B cell (primary cell): ENCODE measurements at places on chromosomes 7 and 10.

- peak; percentile 68 for DNase-seq
Measured at GRCh38 chr10:14971867-14972448, 12.8 kb downstream of the MEIG1 start.

DNA sequence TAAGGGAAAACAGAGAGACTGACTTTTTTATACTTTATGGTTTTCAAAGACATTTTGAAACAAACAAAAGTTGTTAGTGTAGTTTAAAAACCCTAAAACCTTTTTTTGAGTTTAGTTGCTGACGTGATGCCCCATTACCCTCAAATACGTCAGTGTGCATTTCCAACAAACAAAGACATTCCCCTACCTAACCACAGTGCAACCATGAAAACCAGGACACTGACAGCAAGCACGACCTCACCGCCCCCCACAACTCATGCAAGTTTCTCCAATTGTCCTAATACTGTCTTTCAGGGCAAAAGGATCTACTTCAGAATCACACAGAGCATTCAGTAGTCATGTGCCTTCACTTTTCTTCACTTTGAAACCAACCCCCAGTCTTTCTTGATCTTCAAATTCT, 75.0 kb downstream of the WNT2 start:
- no peak for DNase-seq

DNA sequence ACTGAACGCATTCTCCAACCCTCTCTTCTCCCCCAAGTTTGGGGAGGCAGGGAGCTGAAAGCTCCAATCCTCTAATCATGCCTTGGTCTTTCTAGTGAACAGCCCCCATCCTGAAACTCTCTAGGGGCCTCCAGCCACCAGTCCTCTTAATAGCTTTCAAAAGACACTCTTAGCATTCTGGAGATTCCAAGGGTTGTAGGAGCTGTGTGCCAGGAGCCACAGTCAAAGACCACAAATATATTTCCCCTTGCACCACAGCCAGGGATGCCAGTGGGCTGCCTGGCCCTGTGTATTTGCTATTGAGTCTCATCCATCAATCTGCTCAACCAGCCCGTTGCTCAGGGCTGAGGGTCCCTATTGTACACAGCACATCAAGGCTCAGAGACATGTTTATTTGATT, 18.5 kb upstream of the MLXIPL start:
- DNase-seq: no peak

DNA sequence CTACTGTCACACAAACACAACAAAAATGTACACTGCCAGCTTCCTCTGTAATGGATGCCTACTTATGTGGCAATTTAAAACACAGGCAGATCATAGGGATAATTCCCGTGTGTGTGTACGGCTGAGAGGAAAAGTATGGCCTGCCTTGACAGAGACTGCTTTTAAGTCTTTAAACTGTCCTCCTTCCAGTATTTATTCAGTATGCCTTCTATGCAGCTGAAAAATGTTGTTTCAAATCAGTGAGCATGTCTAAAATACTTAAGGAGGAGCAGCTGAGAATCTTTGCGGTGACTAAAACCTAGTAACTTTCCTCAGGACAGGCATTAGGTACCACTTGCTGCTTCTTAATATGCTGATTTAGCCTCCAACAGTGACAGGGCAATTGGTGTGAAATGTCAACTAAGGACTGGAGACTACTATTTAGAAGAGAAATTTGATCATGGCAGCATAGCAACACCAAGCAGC, 126.3 kb downstream of the CACNA2D1 start:
- DNase-seq: no peak

DNA sequence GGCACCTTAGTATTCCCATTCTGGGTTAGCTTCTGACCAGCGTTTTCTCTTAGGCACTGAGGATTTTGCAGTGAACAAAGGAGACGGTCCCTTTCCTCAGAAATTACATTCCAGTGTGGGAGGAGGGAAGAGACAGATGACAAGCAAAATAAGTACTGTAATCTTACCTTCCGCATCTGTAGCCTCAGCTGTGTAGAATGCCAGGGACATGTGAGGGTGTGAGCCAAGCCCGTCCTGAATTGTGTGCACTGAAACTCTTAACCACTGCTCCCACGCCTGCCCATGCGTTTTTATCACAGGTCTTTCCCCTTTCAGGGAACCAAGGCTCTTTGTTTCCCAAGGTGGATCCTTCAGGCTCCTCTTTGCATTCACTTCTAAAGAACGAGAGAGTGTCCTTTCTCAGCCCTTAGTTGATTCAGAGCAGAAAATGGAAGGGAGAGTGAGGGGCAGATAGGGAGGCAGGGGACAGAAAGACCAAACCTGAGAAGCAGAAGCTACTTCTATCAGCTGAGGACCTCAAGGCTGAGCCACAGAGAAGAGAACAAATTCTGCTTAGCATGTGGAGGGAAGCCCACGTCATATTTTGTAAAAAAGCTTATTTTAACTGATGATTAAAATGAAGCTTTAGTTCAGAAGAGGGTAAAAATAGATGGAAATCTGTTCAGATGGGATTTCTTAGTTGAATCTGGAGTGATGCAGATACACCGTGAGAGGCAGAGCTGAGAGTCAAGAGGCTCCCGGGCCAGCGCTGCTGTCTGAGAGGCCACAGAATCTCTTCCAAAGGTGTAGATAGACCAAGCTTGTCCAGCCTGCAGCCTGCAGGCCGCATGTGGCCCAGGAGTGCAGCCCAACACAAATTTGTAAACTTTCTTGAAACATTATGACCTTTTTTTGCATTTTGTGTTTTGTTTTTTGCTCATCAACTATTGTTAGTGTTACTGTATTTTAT, 122.5 kb downstream of the CCNY start:
- no peak for DNase-seq

GRCh38 chr10:124713679-124714255, 30.4 kb downstream of the FAM53B start:
- DNase-seq: no peak

DNA sequence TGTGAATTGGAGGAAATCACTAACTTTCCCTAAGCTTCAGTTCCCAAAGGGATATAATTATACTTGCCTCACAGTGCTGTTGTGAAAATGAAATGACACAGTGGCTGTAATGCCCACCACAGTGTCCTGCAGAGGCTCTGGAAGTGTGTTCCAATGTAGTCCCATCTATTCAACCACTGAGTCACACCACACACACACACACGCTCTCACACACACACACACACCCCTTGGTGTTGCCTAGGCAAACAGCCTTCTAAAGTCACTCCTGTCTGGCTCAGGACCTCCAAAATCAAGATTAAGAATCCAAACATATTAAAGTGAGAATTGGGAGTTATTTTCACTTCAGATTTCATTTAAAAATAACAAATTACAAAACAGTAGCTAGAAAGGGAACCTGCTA, 73.3 kb downstream of the NRCAM start:
- DNase-seq: no peak

- DNase-seq: peak; percentile 50
Measured at GRCh38 chr10:130301021-130301892, 165.1 kb downstream of the GLRX3 start.

DNA sequence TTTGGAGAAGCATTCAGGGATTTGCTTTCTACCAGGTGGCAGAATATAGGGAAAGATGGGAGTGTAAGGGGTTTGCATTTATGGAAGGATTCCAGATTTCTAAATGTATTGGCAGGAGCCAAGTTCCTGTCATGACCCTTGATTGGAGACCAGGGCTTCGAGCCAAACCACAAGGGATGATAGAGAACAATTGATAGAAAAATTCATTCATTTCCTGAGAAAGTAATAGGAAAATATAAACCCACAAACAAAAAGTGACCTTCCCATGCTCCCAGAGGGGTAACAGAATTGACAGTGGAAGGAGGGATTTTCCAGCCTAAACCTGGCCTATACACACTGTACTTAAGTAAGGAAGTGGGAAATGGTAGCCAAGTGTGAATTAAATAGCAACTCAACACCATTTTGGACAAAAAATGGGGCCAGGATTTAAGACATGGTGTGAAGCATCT, 22.4 kb upstream of the IFIT2 start:
- no peak for DNase-seq

DNA sequence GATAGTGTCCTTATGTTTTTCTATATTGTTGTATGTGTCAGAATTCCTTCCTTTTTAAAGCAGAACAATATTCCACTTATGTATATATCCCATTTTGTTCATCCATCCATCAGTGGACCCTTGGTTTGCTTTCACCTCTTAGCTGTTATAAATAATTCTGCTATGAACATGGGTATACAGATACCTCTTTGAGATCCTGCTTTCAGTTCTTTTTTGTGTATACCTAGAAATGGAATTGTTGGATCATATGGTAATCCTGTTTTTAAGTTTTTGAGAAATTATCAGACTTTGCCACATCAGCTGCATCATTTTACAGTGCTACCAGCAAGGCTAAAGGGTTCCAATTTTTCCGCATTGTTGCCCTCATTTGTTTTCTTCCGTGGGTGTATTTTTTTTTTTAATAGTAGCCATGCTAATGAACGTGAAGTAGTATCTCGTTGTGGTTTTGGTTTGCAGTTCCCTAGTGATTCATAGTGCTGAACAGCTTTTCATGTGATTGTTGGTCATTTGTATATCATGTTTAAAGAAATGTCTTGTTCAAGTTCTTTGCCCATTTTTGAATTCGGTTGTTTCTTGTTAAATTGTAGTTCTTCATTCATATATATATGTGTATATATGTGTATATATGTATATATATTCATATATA, 87.8 kb downstream of the LCOR start:
- DNase-seq: peak; percentile 25

- no peak for DNase-seq
Measured at GRCh38 chr10:86871563-86872183, 85.7 kb downstream of the MMRN2 start.

DNA sequence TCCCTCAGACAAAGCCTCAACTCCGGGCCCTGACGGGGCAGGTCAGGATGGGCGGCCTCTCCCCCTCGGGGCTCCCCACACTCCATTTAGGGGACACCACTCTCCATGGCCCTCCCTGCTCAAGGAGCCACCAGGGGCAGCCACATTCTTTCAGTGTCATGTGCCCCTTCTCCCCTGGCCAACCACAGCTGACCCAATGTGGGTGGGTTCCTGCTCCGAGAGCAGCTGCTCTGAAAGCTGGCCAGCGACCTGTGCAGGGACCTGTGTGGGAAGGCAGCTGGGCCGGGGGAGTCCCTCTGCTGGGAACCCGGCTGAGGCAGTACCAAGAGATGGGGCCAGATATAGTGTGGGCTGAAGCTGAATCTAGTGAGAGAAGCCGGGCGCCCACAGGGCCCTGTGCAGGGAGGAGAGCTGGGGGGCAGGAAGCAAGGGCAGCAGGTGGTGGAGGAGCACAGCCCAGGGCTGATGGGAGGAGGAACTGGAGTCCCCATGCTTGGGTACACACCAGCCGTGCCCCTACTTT, 40.6 kb upstream of the NPFFR1 start:
- peak; percentile 45 for DNase-seq

GRCh38 chr7:68244389-68244788, 1247.8 kb downstream of the TYW1 start:
- DNase-seq: no peak

- no peak for DNase-seq
Measured at GRCh38 chr7:155104913-155105312, 34.8 kb downstream of the HTR5A start.

DNA sequence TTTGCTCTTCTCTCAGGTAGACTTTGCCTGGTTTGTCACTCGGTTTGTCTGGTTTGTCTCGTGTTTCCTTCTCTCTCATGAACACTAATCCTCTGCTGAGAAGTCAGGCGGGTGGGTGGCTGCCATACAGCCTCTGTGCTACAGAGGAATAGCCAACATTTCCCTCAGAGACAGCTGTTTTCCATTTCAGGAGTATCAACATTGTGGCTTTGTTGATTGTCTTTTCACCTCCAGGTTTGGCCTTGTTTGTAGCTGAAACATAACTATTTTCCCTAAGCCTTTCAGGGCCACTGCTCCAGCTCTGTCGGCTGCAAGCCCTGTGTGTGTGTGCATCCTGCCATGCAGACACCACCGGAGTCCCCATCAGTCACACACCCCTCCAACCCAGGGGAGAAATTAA, 122.8 kb downstream of the BAMBI start:
- no peak for DNase-seq
